ENCODE measurements at places on chromosomes 1 and 21.

DNA sequence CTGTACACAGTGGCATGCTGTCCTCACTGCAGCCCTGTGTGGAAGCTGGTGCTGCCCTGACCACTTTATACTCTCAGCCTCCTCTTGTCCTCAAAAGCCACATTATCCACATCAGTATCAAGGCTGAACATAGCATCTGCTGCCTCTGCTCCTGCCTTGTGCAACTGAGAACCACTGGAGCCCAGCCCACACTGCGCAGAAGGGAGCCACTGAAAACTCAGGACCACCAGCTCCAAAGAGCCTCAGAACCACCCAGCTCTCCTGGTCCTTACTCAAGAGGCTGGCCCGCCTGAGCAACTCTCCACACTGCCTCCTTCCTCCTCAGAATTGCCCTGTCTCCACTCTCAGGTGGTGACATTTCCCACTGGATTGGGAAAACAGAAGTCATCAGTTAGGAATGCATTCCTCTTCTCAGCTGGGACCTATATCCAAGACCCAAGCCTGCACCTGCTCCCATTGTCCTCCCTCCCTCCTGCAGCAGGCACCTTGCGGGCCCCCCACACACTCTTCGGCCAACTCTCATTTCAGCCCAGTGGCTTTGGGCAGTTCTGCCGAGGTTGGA is 7.0 kb upstream of the KISS1 start:
- DNase-seq: no peak

GRCh38 chr21:33434770-33435360 is 31.7 kb downstream of the IFNGR2 start:
- DNase-seq: peak; percentile 20

- no peak for DNase-seq
Measured at GRCh38 chr1:6880951-6881690, 95.9 kb downstream of the CAMTA1 start.

GRCh38 chr1:46133181-46133658 is 791 bp upstream of the PIK3R3 start:
- no peak for DNase-seq

- DNase-seq: peak; percentile 56
Measured at GRCh38 chr1:16888860-16889816, 6.6 kb upstream of the RNU1-2 start.

GRCh38 chr1:226578946-226579578 is 30.5 kb downstream of the STUM start:
- DNase-seq: no peak

DNA sequence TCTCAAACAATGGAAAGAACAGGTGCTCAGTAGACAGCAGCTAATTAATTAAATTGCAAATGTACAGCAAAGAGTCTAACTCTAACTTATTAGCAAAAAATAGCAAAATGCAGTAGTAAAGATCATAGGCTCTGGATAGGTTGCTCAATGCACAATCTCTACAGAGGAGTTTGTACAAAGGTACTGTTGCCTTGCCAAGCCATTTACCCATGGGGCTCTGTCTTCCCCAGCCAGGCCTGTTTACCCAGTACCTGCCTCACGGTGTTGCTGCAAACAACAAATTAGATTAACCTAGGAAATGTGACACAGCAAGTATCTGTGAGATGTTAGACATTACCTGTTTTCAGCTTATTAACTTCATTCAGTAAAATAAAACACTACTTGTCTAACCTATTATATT is 222.0 kb downstream of the DENND1B start:
- no peak for DNase-seq

- DNase-seq: no peak
Measured at GRCh38 chr1:100115524-100115923, 17.2 kb downstream of the SASS6 start.

DNA sequence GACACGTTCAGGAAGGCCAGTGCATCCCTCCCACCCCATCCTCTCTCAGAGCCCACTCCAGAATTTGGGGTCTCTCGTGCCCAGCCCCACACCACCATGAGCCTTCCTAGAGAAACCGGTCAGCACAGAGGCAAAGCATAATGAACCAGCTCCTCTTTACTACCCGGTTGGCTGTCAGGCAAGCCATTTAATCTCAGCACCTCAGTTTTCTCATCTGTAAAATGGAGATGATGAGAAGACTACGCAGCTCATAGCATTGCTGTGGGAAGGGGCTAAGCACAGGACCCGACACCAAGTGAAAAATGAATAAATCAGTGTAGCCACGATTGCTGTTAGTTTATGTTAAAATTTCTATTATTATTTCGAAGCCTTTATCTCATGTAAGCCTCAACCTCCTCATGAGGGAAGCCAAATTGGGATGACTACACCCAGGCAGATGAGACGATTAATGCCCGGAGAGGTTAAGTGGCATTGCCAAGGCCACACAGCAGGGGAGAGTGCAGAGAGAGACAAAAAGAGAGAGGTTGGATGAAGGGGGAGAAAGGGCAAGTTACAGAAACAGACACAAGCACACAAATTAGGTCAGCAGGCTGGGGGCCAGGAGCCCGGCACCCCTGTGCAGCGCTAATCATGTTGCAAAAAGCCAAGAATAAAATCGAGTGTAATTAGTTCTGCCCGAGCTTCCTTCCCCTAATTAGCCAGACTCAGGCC is 25.7 kb downstream of the SDC3 start:
- no peak for DNase-seq

- no peak for DNase-seq
Measured at GRCh38 chr21:34701726-34702125, 32.9 kb downstream of the CLIC6 start.

- no peak for DNase-seq
Measured at GRCh38 chr21:25176637-25177412, 430.5 kb downstream of the MRPL39 start.

DNA sequence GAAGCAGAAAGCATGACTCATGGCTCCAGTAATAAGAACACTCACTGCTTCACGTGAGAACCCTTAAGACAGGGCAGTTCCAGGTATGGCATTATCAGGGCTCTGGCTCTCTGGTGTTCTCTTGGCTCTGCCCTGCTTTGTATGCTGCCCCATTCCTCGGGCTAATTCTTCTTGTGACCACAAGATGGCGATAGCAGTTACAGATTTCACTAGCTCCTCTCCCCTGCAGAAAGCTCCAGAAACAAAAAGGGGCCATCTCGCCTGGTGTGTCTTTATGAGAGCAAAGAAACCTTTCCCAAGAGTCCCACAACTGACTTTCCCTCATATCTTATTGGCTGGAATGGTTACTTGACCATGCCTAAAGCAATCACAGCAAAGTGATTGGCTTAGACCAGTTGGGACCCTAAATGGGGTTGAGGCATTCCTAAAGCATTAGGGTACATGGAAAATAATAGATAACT is 60.1 kb downstream of the F3 start:
- DNase-seq: peak; percentile 41

- DNase-seq: no peak
Measured at GRCh38 chr1:119002028-119002686, 14.0 kb upstream of the TBX15 start.

All from CD4-positive, alpha-beta T cell treated with Interleukin-6 at 100 ng/mL for 8 hours (primary cell).